ENCODE measurements at places on chromosomes 2 and 18. TPM values are rescaled to one million over a fixed set of nuclear protein-coding genes. Genes with fewer than 3 reads are reported as not detected.
A peak's percentile ranks its signal among the peaks of the same experiment; 100 is the strongest.

GRCh38 chr2:142992840-142993239 is 115.4 kb downstream of the KYNU start:
- H3K27me3 ChIP-seq = no peaks in the 10 kb centered on the region
- peaks cover 23% of the 10 kb centered on the region for H3K4me1 ChIP-seq
- H3K27ac ChIP-seq = no peak overlapping the region
- no peaks in the 10 kb centered on the region for H3K36me3 ChIP-seq

- peak; percentile 79 for DNase-seq
- no peak overlapping the region for H3K4me3 ChIP-seq
- peak overlapping the region; percentile 71 for H3K27ac ChIP-seq
- no peaks in the 10 kb centered on the region for H3K36me3 ChIP-seq
Measured at GRCh38 chr2:20675701-20676352, 8.9 kb downstream of the GDF7 start.

DNA sequence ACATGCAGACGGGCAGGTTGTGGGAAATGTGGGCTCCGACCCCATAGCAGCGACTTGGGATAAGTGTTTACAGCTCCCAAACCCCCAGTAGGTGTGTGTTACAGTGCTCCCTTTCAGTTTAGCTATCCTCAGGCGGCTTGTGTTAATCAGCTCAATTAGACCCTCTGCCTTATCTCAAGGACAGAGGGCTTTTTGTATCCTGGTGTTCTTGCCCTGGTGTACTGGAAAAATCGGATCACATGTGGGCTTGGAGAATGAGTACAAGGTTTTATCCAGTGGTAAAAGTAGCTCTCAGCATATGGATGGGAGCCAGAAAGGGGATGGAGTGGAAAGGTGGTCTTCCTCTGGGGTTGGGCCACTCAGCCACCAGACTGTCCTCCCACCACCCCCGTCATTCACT is 264.7 kb upstream of the SYT4 start:
- no peak for DNase-seq
- H3K27me3 ChIP-seq = no peaks in the 10 kb centered on the region
- H3K4me1 ChIP-seq = no peaks in the 10 kb centered on the region
- no peak overlapping the region for H3K4me3 ChIP-seq
- no peaks in the 10 kb centered on the region for H3K36me3 ChIP-seq

GRCh38 chr18:3710712-3711301 is 260.8 kb downstream of the TGIF1 start:
- H3K27me3 ChIP-seq = no peaks in the 10 kb centered on the region
- DNase-seq = no peak
- H3K27ac ChIP-seq = no peak overlapping the region
- peaks cover 4% of the 10 kb centered on the region for H3K4me1 ChIP-seq
- no peak overlapping the region for H3K4me3 ChIP-seq

DNA sequence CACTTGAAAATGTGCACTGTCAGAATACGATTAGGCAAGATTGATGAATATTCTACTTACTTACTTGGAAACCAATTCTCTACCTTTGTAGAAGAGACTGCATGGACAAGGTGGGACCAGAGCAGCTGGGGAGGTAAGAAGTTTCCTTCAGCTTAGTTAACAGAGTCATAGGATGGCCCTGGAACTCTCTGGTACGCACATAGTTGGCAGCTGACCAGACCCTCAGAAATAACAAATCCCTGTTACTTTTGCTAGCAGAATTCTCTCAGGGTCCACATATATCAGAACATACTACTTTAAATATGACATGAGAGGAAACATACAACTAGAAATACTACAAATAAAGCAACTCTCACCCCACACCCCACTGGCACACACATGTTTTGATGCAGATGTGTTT is 24.8 kb upstream of the STAT1 start:
- no peaks in the 10 kb centered on the region for H3K27me3 ChIP-seq
- no peaks in the 10 kb centered on the region for H3K36me3 ChIP-seq
- H3K4me1 ChIP-seq = no peaks in the 10 kb centered on the region
- no peak for DNase-seq
- H3K4me3 ChIP-seq = no peak overlapping the region
- no peak overlapping the region for H3K27ac ChIP-seq

- no peak overlapping the region for H3K4me3 ChIP-seq
- H3K36me3 ChIP-seq = no peaks in the 10 kb centered on the region
- no peaks in the 10 kb centered on the region for H3K4me1 ChIP-seq
- no peaks in the 10 kb centered on the region for H3K27me3 ChIP-seq
- no peak overlapping the region for H3K27ac ChIP-seq
- no peak for DNase-seq
Measured at GRCh38 chr18:6857300-6857699, 127.8 kb downstream of the ARHGAP28 start.

Gene GRHL1
- 1.3 TPM for total RNA-seq

GRCh38 chr2:71100195-71100964 is 29.6 kb downstream of the MCEE start:
- DNase-seq = peak; percentile 81
- no peak overlapping the region for H3K4me3 ChIP-seq
- peaks cover 10% of the 10 kb centered on the region for H3K4me1 ChIP-seq
- no peaks in the 10 kb centered on the region for H3K36me3 ChIP-seq
- no peak overlapping the region for H3K27ac ChIP-seq
- H3K27me3 ChIP-seq = no peaks in the 10 kb centered on the region

DNA sequence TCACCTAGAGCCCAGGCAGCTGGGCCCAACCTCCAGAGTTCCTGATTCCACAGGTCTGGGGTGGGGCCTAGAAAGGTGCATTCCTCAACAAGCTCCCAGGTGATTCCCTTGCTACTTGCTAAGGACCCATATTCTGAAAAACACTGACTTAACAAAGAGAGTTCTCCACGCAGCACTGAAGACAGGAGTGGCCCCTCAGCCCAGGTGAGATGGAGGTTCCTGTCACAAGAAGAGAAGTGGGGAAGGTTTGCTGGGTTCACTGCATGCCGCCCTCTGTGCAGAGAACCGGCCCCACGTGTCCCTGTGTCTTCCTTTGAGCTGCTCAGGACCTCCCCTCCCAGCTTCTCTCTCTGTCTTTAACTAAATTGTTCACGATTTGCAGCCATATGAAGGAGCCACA is 201.4 kb upstream of the DDX18 start:
- H3K4me1 ChIP-seq = no peaks in the 10 kb centered on the region
- H3K36me3 ChIP-seq = no peaks in the 10 kb centered on the region
- 0 out of 2 replicates have a peak, but pooled peaks cover 2% of the 10 kb centered on the region for H3K27me3 ChIP-seq
- H3K27ac ChIP-seq = no peak overlapping the region

DNA sequence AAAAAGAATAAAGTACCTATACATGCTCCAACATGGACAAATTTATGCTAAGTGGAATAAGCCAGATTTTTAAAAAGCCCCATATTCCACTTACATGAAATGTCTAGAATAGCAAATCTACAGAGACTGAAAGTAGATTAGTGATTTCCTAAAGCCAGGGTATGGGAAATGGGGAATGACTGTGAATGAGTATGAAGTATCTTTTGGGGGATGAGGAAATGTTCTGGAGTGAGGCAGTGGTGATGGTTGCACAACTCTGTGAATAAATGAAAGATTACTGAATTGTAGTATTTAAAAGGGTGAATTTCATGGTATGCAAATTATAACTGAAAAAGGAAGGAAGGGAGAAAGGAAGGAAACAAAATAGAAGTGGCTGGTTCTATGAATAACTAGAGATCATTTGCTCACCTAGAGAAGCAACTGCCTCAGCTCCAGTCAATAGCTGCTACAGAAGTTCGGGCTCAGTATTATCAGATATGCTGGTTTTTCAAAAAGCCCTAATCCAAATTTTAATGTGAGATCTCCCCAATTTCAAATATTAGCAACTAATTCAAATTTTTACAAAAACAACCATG is 39.3 kb downstream of the MAP3K2 start:
- peaks cover 61% of the 10 kb centered on the region for H3K4me1 ChIP-seq
- H3K27ac ChIP-seq = peak overlapping the region; percentile 55
- H3K27me3 ChIP-seq = no peaks in the 10 kb centered on the region
- H3K36me3 ChIP-seq = no peaks in the 10 kb centered on the region
- H3K4me3 ChIP-seq = no peak overlapping the region

GRCh38 chr2:165479856-165480255 is 10.4 kb downstream of the CSRNP3 start:
- H3K4me3 ChIP-seq = no peak overlapping the region
- no peak for DNase-seq
- no peak overlapping the region for H3K27ac ChIP-seq
- H3K36me3 ChIP-seq = no peaks in the 10 kb centered on the region

Gene NEU2
- not detected for total RNA-seq

- H3K4me3 ChIP-seq = peak within 1 kb of the TSS; percentile 88
- DNase-seq = peak; percentile 83
- no peaks in the 10 kb centered on the region for H3K27me3 ChIP-seq
- H3K27ac ChIP-seq = peak within 1 kb of the TSS; percentile 96
Measured at GRCh38 chr18:76495006-76495370, at the start of gene ZNF516. ZNF516 (minus strand) TSS chr18:76495242; CDS start chr18:76443054, 52,188 bp downstream.

Measured in Karpas-422 (cell line).